Activated CD8-positive, alpha-beta T cell treated with anti-CD3 and anti-CD28 coated beads, Interleukin-2, amount 10 ng/mL, durations not matched to agents 7 days and 5 days (primary cell): ENCODE measurements at places on chromosomes 7 and 10. TPM values are rescaled to one million over a fixed set of nuclear protein-coding genes. Genes with fewer than 3 reads are reported as not detected.

DNA sequence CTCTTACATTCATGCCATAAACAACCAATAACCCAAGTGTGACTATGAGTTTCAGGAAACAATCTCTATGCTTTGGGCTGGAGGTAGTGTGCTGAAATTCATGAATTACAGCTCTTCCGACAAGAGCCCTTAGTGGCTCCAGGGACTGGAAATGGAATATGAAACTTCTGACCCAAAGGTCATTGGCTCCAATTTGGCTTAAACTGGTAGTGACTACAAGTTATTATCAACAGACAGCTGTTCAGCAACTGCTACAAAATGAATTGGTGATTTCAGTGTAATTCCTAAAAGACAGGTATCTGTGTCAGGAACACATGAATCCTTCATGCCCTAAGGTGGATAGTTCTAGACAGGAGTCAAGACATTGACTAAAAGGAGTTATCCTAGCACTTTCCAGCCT lies 745.4 kb downstream of the PHTF2 start:
- no peak for DNase-seq

- DNase-seq, result no peak
These were observed 9.3 kb downstream of the ADD3 start for GRCh38 chr10:110017052-110017451.

- DNase-seq, result no peak
These were observed 942 bp upstream of the KIAA1217 start for GRCh38 chr10:24207781-24208611.

DNA sequence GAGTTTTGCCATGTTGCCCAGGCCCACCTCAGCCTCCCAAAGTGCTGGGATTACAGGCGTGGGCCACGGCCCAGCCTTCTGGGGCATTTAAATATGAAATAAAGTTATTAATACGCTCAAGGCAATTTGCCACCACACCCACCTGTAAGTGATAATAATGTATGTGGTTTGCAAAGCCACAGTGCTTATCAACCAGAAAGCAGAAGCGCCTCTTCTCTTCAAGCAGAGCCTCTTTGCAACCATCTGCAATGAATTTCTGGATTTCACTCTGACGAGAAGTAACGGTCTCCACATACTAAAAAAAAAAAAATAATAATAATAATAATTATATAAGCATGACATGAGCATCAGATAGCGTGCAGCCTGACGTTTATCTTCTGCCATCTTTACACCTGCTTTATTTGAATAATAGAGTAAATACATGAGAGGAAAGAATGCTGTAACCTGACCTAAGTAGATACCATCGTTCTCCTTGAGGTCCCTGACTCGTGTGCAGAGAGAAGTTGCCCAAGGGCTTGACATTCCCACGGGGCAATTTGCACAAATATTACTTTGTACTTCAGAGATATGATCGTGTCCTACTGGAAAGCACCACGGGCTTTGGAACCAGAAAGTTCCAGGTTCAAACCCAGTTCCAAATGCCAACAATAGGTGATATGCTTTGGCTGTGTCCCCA lies 34.0 kb downstream of the BRI3 start:
- no peak for DNase-seq

- no peak for DNase-seq
These were observed 243.8 kb downstream of the GLI3 start for GRCh38 chr7:41992881-41993867.

DNA sequence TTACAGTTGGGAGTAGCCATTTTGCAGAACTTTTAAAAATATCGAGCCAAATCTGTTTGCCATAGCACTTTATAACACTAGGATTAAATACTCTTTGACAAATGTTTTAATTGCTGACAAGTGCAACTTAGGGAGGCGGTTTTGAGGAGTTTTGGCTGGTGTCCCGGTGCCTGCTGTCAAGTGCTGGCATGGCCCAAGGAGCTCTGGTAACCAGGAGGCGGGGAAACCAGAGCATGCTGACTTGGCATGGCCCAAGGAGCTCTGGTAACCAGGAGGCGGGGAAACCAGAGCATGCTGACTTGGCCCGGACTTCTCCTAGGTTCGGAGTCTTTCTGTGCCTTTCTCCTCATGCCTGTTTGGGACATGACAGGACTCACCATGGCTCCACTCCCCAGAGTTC lies 30.8 kb upstream of the ZNF32 start:
- DNase-seq, result no peak

DNA sequence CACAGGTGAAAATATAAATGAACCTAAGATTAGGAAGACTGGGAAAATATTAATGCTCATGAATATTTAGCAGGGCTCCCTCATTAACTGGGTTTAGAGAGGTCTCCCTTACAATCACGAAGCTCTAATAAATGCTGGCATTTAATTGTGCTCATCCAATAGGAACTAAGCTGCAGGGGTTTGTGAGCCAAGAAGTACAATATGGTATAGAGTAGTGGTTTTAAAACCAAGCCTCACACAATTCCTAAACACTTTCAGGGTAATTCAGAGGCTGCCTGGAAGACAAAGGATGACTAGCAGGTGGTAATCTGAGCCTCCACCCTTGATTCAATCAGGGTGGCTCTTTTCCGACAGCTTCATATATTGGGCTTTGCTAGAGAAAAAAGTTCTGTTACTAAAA lies 103.3 kb downstream of the GPAM start:
- no peak for DNase-seq

DNA sequence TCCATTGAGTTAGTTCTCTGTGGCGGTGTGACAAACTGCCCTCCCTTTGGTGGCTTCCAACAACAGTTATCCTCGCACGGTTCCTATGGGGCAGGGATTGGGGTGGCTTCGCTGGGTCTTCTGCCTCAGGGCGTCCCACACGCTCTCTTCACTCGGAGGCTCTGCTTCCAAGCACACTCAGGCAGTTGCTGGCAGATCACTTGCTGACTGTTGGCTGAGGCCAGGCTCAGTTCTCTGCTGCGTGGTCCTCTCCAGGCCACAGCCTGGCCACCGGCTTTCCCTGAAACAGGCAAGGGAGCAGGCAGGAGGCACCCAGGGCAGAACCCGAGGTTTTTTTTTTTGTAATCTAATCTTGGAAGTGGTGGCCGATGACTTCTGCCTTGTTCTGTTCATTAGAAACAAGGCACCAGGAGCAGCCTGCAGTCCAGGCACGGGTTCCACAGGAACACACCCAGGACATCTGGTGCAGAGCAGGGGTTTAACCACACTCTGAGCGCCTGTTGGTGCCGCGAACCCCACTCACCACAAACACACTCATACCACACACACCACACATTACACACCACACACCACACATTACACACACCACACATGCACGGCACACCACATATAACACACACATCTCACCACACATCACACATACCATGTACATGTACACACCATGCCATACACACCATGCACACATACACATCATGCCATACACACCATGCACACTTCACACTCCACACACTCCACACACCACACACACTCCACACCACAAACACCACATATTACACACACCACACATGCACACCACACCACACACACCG lies 112.2 kb downstream of the PTPN20 start:
- peak; percentile 19 for DNase-seq

GRCh38 chr10:71766717-71767419 lies 6.5 kb downstream of the VSIR start:
- DNase-seq, result peak; percentile 50

DNA sequence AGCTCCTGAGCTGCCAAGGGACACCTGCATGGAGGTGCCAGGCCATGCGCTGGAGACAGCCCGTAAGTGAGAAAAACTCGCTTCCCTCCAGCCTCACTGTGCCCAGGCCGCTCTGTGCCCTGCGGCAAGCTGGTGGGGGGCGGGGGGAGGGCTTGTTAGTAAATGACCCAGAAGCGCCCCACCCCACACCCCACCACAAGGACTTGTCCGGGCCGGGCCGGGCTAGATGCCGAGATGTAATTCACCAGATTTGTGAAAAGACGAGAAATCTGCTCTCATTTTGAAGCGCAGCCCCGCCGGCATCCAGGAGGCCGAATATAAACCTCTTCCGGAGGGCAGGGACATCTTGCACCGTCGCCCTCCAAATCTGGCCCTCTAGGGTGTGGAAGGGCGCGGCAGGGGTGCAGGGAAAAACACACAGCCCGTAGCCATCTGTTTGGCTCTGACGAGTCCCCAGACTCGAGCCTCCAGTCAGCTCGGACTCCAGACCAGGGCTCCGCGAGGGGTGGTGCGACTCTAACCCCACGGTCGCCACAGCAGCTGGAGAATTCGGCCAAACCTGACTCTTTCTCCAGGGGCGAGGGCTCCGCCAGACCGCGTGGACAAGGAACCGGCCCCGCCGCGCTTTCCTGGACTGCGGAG lies 14.8 kb downstream of the TLX1 start:
- no peak for DNase-seq

- no peak for DNase-seq
These were observed 180.4 kb downstream of the EXOC4 start for GRCh38 chr7:133433165-133433812.

DNA sequence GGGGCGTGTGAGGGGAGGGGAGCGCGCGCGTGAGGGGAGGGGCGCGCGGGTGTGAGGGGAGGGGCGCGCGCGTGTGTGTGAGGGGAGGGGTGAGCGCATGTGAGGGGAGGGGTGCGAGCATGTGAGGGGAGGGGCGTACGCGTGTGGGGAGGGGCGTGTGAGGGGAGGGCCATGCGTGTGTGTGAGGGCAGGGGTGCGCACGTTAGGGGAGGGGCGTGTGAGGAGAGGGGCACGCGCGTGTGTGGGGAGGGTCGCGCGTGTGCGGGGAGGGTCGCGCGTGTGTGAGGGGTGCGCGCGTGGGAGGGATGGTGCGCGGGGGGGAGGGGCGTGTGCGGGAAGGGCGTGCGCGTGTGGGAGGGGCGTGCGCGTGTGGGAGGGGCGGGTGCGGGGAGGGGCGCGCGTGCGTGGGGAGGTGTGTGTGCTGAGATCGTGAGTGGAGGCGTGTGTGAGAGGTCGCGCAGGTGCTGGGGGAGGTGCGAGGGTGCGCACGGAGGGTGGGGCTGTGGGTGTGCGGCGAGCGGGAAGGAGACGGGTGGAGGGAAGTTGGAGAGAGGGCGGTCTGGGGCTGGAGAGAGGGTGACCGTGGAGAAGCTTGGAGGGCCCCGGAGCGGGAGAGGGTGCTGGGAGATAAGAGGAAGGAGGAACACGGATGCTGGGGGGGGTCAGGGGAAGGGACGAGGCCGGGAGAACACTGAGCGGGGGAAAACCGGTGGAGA lies 19.7 kb downstream of the MXI1 start:
- DNase-seq, result peak; percentile 61

GRCh38 chr7:1920266-1920681 lies 250.2 kb downstream of the ELFN1 start:
- DNase-seq, result peak; percentile 72

DNA sequence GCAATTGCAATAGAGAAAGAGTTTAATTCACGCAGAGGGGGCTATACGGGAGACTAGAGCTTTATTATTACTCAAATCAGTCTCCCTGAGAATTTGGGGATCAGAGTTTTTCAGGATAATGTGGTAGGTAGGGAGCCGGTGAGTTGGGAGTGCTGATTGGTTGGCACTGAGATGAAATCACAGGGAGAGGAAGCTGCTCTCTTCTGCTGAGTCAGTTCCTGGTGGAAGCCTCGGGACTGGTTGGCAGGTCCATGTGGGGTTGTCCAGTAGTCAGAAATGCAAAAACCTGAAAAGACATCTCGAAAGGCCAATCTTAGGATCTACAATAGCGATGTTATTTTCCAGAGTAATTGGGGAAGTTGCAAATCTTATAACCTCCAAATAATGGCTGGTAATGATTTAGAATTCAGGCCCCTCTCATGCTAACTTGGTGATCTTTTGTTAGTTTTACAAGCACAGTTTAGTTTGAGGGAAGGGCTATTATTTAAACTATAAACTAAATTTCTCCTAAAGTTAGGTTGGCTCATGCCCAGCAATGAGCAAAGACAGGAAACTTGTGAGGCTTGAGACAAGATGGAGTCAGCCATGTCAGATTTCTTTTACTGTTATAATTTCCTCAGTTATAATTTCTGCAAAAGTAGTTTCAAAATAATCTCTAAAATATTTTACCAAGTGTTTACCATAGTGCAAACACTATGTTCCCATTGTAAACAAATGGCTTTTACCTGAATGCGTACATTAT lies 39.4 kb upstream of the SLC25A13 start:
- no peak for DNase-seq

- no peak for DNase-seq
These were observed 186.2 kb downstream of the MACC1 start for GRCh38 chr7:20030915-20031362.

GRCh38 chr10:59793919-59794318 lies 40.7 kb upstream of the MRLN start:
- DNase-seq, result no peak

DNA sequence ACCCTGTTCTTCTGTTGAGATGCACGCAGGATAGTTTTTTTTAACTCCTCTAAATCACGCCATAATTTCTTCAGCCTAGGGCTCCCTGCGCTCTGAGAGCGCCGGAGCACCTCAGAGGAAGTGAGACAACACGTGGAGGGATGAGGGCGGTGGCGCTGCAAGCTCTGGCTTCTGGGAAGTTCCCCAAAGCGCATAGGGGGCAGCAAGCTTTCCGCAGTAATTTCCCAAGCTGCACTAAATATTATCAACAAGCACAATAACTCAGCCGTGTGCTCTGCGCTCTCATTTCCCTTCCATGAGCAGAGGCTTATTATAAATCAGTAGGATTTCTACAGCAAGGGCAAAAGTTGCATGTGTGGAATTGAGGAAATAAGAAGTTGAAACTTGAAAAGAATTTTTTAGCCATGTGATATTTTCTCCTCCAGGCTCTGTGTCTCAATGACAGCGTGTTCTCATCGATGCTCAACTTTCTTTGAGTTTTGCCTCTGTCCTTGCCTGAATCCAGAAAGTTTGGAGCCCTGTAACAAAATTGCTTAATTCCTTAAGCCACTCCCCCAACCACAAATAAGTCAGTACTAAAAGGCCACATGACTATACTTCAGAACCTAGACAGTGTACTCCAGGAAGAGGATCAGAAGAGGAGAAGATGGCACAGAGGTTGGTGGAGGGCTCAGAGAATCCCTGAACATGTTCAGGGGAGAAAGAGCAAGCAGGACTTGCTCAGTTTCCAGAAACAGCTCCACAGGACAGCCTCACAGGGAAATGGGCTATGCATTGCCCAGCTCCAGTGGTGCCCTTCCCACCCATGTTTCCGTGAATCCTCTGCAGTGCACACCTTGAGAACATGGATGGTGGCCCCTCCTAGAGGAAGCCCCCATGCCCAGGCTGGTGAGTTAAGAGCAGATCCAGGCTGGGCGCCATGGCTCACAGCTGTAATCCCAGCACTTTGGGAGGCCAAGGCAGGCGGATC lies 221.5 kb upstream of the GHITM start:
- no peak for DNase-seq

- no peak for DNase-seq
These were observed 52.6 kb downstream of the PFKP start for GRCh38 chr10:3119796-3120459.

GRCh38 chr10:110460111-110460809 lies 37.4 kb upstream of the DUSP5 start:
- peak; percentile 38 for DNase-seq

GRCh38 chr7:36260481-36260880 lies 107.4 kb downstream of the EEPD1 start:
- no peak for DNase-seq

GRCh38 chr10:72272689-72273409 lies 875 bp upstream of the DDIT4 start:
- DNase-seq, result peak; percentile 70

GRCh38 chr7:29555061-29555460 lies 8.6 kb upstream of the PRR15 start:
- DNase-seq, result no peak

Gene LIPK
- total RNA-seq, result not detected

Gene GBX1
- total RNA-seq, result not detected

Gene VGF
- total RNA-seq, result 0.29 TPM

Gene C10orf105
- 0.73 TPM for total RNA-seq

Gene CPA2
- total RNA-seq, result not detected

Gene HOXA10
- not detected for total RNA-seq
